ENCODE measurements at places on chromosomes 4 and X.

- DNase-seq, result no peak
These were observed 87.9 kb downstream of the LRRC66 start for GRCh38 chr4:51932261-51932660.

GRCh38 chr4:41366911-41367517 lies 110.3 kb downstream of the UCHL1 start:
- no peak for DNase-seq

DNA sequence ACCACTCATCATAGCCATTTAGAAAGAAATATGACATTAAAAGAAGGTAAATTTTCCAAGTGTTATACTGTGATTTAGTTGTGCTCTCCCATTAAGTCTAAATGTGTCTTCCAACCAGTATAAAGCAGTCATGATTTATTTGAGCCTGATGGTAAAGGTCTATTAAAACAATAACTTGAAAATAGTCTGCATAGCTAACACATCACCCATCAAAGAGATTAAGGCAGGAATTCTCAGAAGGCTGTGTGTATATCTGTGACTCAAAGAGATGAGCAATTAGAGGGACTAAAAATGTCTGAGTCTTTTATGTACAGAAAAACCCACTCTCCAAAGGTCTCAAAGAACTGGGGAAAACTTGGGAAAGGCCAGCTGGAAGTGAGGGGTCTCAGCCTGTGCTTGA lies 70.3 kb upstream of the IQCM start:
- no peak for DNase-seq

GRCh38 chr4:187744911-187745310 lies 250.7 kb upstream of the ZFP42 start:
- DNase-seq, result no peak
